ENCODE measurements at places on chromosomes 1 and 21. TPM values are rescaled to one million over a fixed set of nuclear protein-coding genes. Genes with fewer than 3 reads are reported as not detected.

- DNase-seq = no peak
Observed at GRCh38 chr1:42040159-42040558, 113.1 kb upstream of the GUCA2B start.

DNA sequence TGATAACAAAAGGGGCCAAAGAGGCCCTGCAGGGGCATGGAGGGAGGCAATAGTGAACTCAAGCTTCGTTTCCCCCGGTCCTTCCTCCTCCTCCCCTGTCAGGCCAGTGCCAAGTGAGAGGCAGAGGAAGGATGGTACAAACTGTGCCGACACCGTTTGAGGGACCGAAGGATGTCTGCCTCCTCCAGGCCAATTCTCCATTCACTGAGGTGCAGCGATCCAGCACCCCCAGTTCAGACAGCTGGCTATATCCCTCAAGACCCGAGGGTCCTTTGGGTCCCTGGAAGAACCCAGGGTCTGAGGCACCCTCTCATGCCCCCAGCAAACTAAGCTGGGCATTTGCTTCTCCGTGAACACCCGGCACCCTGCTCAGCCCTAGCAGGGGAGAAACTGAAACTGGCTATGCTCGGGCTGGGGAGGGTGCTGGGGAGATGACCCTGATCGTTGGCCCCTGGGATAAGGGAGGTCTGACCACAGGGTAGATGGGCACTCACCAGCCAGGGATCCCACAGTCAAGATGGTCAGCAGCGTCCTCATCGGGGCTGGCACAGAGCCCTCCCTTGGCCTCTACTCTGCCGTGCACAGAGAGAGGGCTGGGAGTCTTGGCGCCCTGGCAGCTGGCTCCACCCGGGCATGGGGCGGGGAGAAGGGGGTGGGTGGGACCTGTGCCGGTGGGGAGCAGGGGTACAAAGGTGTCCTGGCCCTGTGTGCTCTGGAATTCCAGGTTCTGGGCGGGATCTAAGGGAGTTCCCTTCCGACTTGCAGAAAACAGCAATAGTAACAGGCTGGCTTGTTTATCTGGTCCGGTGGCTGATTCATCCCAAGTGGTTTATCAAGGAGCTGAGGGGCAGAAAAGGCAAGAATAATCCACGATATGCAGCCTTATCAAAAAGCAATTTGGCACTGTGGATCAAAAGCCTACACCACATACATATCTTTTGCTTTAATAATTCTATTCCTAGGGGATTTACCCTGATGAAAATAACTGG lies at the start of gene IL22RA1:
IL22RA1 (minus strand) TSS at position 595 of the 989 bp plus-strand sequence; CDS start at position 537, 58 bp downstream.
- DNase-seq = no peak

The AMY2A gene
- polyA plus RNA-seq = 0.18 TPM

DNA sequence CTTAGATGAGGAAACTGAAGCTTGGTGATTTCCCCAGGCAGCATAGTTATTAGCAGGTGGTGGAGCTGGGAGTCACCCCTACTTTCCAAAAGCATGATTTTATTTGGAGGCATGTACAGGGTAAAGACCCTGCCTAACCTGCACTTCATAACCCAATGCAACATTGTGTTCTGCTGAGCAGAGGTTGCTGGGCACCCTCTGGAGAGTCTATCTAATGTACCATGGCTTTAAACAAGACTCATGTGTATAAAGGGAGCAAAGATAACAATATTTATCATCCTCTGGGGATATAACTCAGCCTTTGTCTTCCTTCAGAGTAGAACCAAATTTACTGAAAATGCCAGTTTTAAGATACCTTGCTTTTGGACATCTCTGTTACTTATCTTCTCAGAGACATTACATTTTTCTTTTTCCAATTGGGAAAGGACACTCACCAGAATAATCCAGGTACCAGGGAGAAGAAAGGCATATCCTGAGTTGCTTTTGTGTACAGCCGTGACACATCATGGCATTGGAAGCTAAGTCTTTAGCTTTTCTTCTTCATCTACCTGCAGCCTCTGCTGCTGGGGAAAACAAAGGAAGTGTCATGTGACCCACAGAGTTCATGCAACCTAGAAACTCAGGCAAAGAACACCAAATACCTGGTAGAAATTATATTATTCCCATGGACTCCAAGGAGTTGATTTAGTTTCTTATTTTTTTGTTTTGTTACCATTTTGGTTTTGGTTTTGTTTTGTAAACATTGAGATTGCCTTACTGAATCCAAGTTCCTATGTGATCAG lies 39.6 kb downstream of the ELAVL4 start:
- DNase-seq = no peak

- no peak for DNase-seq
Observed at GRCh38 chr1:117710710-117711109, 104.9 kb downstream of the TENT5C start.

DNA sequence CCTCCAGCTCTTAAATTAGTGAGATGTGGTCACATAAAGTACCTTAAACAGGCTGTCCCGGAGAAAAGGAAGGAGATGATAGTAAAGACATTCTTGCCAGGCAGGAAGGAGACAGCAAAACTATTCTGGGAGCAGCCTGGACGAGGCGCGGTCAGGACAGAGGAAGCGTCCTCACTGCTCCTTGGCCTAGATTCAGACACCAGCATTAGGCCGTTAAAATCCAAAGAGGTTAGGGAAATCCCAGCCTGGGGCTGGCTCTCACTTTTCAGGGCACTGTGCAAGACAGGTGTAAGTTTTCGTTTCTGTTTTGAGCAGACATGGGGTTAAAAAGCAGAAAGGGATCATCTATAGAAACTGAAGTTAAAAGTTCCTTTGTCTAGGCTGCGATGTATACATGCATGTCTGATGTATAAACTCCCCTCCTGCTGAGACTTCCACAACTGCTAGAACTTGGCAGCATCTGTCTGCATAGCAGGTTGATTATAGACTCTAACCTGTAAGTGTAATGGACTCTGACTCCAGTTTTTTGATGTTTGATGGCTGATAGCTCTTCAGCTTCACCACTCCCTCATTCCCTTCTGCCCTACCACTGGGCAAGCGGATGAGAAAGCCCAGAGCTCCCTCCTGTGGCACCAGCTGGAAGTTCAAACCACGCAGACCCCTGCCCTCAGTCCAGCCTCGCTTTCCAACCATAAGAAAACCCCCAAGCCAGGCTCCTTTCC lies 21.5 kb downstream of the STPG1 start:
- DNase-seq = no peak

The DDI2 gene
- 18.9 TPM for polyA plus RNA-seq

The AHCTF1 gene
- polyA plus RNA-seq = 47.6 TPM

The WNT4 gene
- 4.5 TPM for polyA plus RNA-seq

The TRMT13 gene
- polyA plus RNA-seq = 63.7 TPM

The TRPM2 gene
- polyA plus RNA-seq = 2.0 TPM

The LCA5L gene
- 4.3 TPM for polyA plus RNA-seq

The C4BPB gene
- 0.49 TPM for polyA plus RNA-seq

GRCh38 chr21:16794950-16795349 lies 717.9 kb upstream of the CXADR start:
- DNase-seq = no peak

- no peak for DNase-seq
Observed at GRCh38 chr1:154751690-154752089, 118.4 kb downstream of the KCNN3 start.

DNA sequence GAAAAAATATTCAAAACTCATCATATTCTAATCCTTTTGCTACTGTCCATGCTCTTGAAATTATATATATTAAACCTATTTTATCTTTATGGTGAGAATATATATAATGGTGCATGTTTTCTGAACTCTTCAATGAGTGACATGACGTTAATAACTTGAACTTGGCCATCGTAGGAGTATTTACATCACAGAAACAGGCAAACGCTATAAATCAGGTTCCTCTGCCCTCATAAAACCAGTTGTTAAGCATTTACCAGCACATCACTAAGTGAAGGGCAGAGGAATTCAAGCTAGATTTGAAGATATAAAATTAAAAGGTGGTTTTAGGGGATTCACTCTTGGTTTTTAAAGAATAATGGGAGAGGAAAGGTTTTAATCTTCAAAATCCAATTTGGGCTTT lies 20.5 kb downstream of the NID1 start:
- no peak for DNase-seq

The PPIH gene
- 58.4 TPM for polyA plus RNA-seq

The PGLYRP3 gene
- not detected for polyA plus RNA-seq

DNA sequence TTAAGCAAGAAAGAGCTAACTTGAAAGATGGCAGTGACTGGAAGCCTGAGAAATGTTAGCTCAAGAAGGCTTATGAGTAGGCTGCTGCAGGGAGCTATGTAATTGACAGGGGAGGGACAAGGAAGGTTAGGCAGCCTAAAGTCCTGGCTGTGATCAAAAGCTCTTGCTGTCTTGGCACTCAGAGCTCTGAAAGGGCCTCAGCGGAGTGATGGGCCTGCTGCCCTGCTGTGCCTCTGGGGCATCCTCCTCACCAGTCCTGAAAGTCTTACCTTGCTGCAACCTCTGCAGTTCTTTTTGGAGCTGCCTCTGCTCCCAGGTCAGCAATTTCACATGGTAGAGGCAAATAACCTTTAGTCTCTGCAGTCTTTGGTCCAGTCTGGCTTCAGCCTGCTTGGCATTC lies 1.8 kb downstream of the CCDC190 start:
- DNase-seq = no peak

The RGS13 gene
- 3.3 TPM for polyA plus RNA-seq

DNA sequence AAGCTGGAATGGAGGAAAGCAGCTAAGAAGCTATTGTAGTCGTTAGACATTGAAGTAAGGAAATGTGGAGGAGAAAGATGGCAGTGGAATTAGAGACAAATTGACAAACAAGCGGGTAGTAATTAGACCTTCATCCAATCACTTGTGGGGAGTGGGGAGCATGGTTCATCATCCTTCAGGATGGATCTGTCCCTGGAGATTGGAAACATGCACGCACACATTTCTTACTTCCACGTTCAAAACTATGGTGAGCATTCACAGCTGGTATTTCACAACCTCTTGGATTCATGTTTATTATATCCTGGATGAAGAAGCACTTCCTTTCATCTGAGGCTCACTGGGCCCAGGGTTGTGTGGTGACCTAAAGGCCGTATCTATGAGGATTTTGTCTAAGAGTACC lies 188.1 kb downstream of the ST6GALNAC3 start:
- no peak for DNase-seq

The GJB5 gene
- polyA plus RNA-seq = 0.18 TPM

GRCh38 chr1:59697150-59697800 lies 117.5 kb upstream of the HOOK1 start:
- no peak for DNase-seq

The ARHGAP29 gene
- 68.3 TPM for polyA plus RNA-seq

DNA sequence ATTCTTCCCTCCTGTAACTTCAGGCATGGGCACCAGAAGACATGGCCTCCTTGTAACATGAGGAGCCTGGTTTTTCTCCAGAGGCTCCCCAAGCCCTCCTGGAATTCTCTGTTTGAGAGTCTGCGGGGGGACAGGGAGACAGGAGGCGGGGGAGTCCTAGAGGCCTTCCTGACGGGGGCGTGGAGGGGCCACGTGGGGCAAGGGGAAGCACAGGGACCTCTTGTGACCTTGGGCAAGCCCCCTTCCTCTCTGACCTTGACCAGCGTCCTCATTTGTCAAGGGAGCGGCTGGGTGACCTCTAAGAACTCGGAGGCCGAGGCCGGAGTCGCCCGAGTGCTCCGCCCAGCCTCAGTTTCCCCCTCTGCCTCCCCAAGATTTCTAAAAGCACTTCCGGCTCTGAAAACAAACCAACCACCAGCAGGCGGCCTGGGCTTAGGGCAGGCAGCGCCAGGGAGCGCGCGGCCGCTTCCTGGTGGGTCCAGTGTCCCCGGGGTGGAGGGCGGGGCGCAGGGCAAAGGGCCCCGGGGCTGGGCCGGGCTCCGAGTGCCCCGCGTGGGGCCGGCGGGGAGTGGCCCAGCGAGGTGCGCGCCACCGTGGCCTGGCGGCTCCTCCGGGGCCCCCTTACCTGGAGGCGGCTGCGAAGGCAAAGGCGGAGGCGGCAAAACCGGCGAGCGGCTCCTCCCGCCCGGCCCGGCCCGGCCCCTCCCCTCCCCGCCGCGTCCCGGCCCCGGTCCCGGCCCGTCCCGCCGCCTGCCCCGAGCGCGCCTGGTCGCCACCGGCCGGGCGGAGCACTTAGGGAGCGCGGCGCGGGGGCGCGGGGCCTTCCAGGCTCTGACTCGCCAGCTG lies at the start of gene TMCO4:
TMCO4 (minus strand) TSS at position 687 of the 846 bp plus-strand sequence. CDS start 19,158 bp downstream, outside the sequence.
- no peak for DNase-seq

- DNase-seq = no peak
Observed at GRCh38 chr1:77424236-77424635, 142.4 kb downstream of the AK5 start.

DNA sequence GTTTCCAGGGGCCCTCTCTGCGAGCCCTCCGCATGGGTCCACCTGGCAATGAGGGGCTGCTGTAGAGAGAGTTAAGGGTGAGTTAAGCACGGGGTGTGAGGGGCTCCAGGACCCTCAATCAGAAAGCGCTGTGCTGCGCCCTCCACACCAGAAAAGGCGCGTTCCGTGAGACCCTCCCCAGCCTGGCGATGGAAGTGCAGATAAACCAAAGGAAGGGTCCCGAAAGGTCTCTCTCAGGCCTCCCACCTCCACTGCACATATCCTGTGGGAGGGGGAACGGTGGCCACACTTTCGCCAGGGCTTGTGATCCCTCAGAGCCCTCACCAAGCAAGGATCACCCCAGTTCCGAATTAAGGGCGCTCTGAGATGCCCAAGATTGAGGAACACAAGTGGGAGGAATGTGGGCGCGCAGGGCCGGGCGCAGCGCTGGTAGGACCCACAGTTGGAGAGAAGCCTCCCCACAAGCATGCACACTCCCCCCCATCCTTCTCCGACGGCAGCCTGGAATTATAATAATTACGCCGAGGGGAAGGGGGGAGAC lies 1.1 kb downstream of the WNT3A start:
- no peak for DNase-seq

DNA sequence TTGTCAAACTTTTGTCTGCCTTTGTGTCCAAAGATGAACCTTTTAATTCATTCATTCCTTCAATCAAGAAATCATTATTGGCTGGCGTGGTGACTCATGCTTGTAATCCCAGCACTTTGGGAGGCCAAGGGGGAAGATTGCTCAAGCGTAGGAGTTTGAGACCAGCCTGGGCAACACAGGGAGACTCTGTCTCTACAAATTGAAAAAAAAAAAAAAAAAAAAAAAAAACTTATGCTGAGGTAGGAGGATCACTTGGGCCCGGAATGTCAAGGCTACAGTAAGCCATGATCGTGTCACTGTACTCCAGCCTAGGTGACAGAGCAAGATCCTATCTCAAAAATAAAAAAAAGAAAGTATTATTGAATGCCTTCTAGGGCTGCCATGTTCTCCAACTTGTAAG lies 51.3 kb upstream of the CXADR start:
- no peak for DNase-seq

All from right lung (tissue), 10 donors.